ENCODE measurements at places on chromosomes 1 and 21.

GRCh38 chr1:93567255-93567918 lies 114.2 kb downstream of the BCAR3 start:
- no peak for DNase-seq

DNA sequence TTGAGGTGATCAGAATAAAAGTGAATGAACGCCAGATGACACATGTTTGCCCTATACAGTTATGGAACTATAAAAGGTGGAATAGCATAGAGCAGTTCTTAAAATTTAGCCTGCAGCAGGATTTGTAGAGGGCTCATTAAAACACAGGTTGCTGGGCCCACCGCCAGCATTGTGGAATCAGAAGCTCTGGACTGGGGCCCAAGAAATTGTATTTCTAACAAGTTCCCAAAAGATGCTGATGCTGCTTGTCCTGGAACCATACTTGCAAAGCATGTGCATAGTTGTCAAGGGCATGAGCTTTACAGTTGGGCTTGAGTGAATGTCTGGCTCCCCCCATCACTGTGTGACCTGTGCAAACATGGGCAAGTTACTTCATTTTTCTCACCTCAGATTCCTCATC lies 37.5 kb upstream of the LRRC53 start:
- DNase-seq: no peak

GRCh38 chr1:234466945-234467344 lies 12.0 kb downstream of the TARBP1 start:
- no peak for DNase-seq

DNA sequence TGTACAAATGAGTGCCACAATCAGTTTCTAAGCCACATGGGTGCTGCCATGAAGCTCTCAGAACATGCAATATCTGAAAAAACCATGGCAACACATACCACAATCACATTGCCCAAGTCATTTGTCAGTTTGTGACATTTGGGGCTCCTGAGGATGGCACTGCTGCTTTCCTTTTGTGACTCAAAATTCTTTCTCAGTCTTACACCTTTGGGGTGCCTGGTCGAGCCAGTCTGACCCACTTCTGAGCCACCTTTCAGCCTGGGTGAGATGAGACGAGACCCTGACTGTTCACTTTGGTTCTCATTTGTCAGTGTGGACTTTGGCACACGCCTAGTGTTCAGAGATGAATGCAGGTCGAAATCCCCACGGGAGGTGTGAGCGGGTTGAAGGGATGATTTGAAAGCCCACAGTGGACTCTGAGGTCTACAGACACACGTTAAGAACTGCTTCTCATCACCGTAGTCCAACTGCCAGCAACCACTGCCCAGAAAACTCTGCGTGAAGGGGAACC lies 8.0 kb downstream of the BATF3 start:
- DNase-seq: no peak

- DNase-seq: no peak
These were observed 56.9 kb downstream of the ODF2L start for GRCh38 chr1:86339014-86339812.

DNA sequence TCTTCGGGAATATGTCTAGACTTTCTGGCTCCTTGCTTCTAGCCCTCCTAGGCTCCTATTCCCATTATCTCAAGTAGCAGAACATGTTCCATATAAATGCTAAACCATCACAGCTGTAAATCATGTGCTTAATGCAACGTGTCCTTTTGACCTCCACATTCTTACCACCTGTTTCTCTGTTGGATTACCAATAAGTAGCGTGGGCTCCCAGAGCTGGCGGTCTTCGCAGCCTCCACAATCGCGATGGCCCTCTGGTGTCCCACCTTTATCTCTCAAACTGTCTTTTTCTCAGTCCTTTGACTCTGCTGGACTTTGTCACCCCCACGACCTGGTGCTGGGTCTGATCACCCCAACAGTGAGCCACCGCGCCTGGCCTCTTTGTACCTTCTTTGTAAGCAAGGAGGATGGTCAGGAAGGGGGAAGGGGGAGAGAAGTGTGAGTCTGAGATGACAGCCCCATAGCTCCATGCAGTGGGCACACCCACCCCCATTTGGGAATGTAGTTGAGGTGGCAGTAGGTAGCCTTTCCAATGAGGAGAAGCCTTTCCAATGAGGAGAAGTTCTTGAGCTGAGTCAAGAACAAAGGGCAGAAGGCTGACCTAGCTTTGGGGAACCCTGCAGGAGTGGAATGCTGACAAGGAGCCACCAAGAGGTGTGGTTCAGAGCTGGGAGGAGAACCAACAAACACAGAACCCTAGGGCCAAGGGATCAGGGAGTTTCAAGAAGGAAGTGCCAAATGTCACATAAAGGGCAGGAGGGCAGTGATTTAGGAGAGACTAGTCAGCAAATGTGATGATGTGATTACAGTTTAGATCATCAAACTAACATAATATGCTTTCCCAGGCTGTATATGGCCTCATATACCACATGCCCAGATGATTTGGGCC lies 14.2 kb downstream of the TRAF5 start:
- DNase-seq: no peak

GRCh38 chr1:173415490-173415889 lies 61.6 kb upstream of the PRDX6 start:
- DNase-seq: no peak

GRCh38 chr1:6625584-6626149 lies 999 bp downstream of the THAP3 start:
- no peak for DNase-seq

DNA sequence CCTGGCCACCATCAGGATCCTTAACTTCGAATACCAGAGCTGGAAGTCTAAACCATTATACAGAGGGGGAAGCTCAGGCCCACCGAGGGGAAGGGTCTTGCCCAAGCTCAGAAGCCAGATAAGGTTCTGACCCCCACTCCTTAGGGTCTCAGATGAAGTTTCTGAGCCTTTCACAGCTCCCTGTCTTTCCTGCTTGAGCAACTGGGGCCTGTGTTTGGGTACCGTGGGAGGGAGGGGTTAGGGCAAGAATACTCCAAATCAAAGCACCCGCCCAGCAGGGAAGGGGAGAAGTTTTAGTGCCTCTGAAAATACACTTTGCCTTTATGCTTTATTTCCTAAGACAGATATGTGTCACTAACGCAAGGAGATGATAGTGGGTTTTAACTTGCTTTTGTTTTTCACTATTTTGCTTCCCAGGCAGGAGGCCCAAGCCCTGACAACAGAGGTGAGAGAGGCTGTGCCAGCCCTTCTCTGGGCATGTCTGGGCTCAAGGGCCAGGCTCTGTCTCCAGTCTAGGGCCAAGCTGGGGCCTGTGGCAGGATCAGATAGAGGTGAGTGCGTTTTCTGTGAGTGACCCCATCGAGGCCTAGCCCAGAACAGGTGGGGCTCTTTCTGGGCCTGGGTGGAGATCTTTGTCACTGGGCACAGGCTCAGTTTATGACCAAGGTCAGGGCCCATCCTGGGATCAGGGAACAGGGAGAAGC lies 20.5 kb upstream of the TENT5B start:
- DNase-seq: no peak

DNA sequence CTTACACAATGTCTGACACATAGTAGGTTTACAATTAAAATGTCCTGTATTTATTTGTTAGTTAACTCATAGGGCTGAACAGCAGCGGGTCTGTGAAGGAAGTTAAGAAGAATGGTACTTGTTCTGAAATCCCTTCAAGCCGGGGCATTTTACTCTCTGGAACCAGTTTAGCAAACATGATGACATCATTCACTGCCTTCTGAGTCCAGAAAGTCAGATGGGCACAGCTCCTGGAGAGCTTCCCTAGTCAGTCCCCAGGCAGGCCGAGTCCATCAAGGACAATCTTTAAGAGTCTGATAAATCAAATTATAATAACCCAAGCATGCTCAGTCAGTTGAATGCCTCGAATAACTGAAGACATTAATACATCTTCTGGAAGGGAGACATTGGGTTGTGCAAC lies 125.4 kb upstream of the DAB1 start:
- no peak for DNase-seq

DNA sequence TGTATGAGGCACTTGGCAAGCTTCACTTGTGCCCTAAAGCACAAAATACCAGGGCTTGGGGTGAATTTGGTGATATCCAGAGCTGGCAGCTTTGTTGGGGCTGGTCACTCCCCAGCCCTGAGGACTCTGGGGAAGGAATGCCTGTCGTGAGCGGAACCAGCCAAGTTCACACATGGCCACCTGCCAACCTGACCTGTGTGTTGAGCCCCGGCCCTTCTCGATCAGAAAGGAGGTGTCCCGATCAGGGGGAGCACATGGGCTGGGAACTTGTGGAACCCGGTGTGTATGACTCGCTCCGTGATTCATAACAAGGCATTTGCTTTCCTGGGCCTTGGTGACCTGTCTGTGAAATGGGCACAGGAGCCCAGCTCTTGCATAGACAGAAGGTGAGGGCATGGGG lies 43.1 kb downstream of the AGPAT3 start:
- no peak for DNase-seq

DNA sequence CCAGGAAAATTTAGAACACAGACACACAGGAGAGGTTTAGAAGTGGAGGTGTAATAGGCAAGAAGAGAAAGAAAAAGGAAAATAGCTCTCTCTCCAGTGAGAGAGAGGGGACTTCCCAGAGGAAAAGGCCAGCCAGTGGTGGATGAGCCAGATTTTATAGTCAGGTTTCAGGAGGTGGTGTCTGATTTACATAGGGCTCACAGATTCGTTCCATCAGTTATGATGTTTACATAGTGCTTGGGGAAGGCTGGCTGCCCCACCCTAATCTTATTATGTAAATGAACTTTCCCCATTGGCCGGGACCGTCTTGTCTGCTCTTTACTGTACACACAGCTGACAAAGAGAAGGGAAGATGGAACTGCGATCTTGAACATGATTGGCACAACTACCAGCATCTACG lies 797.3 kb downstream of the PLA2G4A start:
- DNase-seq: peak; percentile 10

GRCh38 chr1:236204039-236204438 lies 61.7 kb downstream of the GPR137B start:
- DNase-seq: no peak

- peak; percentile 41 for DNase-seq
These were observed 4.0 kb downstream of the CDKN2C start for GRCh38 chr1:50973875-50974617.

- DNase-seq: no peak
These were observed 46.5 kb downstream of the RAP1GAP start for GRCh38 chr1:21622466-21623315.

GRCh38 chr1:78843546-78843945 lies 163.0 kb downstream of the ADGRL4 start:
- no peak for DNase-seq

GRCh38 chr1:36389999-36390398 lies 4.3 kb upstream of the STK40 start:
- no peak for DNase-seq

GRCh38 chr1:198686069-198686728 lies 47.4 kb downstream of the PTPRC start:
- DNase-seq: peak; percentile 21

DNA sequence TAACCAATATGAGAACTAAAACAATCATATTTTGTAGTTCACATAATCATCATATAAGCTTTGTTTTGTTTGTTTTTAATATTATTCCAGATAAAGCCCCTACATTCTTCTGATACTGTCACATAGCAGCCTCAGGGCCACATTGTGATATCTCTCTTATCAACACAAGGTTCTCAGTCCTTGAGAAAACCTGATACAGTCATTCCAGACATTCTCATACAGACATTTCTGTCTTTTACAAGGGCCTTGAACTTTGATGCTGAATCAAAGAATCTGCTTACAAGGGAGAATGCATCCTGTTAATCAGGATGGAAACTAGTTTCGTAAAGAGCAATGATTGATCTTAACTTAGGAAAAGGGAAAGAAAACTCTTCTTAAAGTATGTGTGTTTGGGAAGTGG lies 12.7 kb upstream of the VCAM1 start:
- DNase-seq: no peak

DNA sequence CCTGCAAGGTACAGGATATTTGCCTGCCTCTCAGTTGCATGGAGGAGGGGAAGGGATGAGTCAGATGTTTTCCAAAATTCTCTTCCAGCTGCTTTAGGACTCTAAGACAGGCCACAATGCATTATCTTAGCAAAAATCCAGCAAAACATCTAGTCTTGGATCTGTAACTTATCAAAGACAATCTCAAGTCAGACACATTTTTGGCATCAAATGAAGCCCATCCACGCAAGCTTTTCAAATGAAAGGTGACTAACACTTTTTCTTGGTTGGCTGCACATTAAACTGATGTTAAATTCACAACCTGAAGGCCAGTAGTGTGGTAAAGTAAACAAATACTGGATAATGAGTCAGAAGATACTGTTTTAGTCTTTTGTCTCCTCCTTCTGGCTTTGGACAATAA lies 21.3 kb downstream of the FAM78B start:
- no peak for DNase-seq

DNA sequence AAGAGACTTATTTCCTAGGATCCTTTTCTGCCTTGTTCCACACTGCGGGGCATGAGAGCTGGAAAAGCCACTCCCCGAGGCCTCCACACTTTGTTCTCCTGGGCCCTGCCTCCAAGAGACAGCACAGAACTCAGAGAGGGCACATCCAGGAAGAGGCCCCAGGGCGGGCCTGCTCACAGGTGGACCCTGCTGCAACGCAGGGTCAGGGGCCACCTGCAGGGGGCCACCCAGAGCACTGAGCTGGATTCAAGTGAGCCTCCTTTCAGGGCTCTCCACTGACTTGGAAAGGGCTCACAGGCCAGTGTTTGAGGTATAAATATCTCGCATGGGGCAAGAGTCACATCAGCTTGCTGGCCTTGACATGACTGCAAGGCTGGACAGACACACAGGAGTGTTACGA lies 4.8 kb downstream of the RGS16 start:
- DNase-seq: no peak

DNA sequence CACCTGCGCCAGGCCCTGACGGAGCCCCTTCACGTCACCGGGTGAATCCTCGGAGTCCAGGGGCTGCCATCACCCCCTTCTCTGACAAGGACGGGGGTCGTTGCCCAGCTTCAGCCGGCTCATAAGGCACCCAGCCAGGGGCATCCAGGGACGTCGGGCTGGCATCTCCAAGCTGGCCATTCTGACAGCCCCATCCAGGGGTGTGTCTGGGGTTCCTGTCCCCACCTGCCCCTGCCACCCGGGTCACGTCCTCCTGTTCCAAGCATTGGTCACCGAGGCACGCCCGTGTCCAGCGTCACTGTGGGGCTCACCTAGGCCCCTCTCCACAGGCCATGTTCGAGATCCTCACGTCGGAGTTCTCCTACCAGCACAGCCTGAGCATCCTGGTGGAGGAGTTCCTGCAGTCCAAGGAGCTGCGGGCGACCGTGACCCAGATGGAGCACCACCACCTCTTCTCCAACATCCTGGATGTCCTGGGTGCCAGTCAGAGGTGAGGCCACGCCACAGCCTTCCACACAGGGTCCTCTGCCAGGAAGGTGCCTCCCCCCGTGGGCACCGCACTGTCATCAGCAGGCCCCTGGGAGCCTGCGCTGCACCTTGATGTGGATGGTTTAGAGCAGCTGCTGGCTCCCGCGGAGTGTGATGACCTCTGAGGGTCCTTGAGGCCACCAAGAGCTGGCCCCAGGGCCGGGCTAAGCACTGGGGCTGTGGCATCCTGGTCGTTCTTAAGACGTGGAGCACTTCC lies 14.8 kb downstream of the ARHGEF16 start:
- DNase-seq: no peak

GRCh38 chr1:115753830-115754229 lies 14.7 kb downstream of the CASQ2 start:
- DNase-seq: no peak

GRCh38 chr1:159700312-159700711 lies 14.1 kb downstream of the CRP start:
- no peak for DNase-seq

- no peak for DNase-seq
These were observed 221.4 kb downstream of the PTPRU start for GRCh38 chr1:29457496-29458368.

- DNase-seq: no peak
These were observed 204.7 kb downstream of the BARHL2 start for GRCh38 chr1:90512441-90512840.
